ENCODE measurements at places on chromosomes 5 and 9.

DNA sequence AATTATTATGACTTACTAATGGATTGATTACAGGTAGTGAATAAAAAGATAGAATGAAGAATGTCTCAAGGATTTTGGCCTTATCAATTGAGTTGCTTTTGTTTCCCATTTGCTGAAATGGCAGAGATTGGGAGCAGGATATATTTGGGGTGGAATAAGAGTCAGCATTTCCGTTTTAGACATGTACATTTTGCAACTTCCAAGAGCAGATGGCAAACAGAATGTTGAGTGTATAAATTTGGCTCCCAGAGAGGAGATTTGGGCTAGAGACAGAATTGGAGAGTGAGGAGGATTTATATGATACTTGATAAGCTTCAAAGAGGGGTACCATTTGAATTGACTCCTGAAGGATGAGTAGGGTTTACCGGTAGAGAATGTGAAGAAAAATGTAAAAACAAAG is 437.9 kb upstream of the PAPPA start:
- DNase-seq = no peak

DNA sequence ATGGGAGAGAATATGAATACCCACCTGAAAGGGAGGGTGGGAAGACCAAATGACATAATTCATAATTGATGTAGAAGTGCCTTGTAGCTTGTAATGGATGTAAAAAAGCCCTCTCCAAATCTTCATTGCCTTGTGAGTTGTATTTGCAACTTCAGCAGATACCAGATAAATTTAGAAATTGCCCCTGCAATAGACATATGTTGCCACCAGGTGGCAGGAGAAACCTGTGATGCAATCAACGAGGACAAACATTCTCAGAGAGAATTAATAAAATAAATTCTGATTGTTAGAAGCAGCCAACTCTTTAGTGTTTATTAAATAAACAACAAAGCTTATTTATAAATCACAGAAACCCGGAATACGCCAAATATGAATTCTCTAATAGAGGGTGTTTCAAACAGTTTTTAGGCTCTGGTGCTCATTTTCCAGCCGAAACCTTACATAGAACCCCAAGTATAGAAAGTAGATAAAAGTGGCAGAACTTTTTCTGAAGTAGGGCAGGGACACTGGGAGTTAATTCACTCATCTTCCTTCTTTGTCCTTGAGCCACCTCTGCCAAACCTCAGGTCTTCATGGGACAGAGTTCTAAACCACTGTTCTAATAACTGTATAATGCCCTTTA is 147.8 kb downstream of the TMEM38B start:
- DNase-seq = peak; percentile 53

- DNase-seq = no peak
Observed at GRCh38 chr5:6847870-6848269, 134.6 kb downstream of the TENT4A start.

DNA sequence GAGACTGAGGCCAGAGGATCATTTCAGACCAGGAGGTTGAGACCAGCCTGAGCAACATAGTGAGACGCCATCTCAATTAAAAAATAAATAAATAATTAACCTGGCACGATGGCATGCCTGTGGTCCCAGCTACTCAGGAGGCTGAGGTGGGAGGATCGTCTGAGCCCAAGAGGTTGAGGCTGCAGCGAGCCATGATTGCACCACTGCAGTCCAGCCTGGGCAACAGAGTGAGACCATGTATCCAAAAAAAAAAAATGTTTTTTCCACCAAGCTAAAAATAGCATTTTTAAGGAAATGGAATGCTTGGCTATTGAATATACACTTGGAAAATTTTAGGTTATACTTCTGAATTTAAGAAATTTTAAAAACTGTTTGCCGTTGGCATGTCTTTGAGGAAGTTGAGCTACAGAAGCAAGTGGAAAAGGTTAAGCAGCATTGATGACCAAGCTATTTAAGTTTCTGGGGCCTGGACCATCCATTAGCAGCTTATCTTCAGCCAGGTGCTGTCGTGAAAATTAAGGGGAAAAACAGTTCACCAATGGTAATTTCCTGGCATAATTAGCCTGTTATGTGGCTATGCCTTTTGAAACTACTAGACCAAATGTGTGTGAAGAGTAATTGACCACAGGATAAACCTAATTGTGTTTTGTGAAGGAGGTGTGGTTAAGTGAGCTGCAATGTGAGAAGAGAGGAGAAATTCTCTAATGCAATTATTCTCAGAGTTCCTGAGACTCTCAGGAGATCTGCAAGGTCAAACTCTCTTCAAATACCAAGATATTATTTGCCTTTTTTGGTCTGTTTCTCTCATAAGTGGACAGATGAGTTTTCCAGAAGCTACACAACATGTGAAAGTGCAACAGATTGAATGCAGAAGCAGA is 21.0 kb downstream of the F2R start:
- no peak for DNase-seq

DNA sequence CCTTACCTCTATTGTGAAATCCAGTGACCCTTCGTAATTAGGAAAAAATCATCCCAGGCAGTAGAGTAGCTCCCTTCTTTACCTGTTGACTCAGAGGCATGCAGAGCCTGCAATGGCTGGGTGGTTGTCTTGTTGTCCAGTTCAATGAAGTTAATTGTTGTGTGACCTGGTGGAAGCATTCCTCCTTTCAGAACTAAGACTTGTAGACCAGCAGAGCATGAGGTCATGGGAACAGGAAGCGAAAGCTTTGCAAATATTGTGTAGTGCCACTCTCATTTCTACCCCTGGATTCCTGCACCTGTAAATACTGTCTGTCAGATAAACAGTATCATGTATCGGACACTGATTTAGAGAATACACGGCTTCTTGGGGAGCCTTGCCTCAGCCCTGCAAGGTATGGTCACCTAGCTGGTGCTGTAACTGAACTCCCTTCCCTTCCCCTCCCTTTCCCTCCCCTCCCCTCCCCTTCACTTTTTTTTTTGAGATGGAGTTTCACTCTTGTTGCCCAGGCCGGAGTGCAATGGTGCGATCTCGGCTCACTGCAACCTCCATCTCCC is 5.7 kb upstream of the PRXL2C start:
- DNase-seq = peak; percentile 18
